ENCODE measurements at places on chromosomes 11 and 22.

DNA sequence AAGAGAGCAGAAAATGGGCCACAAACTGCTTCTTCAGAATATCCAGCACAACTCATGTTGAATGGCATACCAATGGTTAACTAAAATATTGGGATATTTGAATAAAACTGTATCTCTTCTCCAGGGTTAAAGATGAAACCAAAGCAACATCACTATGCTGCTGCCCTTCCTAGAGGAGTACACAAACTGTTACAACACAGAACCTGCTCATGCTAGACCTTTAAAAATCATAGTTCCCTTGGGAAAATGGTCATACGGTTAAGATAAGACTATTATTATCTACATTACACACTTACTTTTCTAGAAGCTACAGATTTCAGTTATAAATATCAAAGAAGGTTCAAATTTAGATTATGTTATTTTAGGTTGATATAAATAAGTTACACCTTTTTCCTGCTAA is 78.6 kb upstream of the TP53AIP1 start:
- DNase-seq, result no peak

DNA sequence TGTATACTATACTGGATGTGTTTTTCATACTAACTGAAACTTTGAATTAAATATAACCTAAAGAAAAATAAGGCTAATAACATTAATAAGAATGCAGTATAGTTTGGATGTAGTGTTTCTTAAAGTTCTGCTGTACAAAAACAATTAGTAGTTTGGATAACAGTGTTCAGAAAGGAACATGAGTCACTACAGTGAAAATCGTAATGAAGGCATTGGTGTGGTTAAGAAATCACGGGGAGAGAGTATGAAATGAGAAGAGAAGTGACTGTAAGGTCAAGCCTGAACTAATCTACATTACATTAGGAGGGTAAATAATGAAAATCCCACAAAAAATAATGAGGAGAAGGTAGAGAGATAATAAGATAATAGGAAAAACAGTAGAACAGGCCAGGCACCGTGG is 726.6 kb upstream of the ARHGAP42 start:
- no peak for DNase-seq

GRCh38 chr11:103947546-103947919 is 88.9 kb upstream of the DDI1 start:
- no peak for DNase-seq

DNA sequence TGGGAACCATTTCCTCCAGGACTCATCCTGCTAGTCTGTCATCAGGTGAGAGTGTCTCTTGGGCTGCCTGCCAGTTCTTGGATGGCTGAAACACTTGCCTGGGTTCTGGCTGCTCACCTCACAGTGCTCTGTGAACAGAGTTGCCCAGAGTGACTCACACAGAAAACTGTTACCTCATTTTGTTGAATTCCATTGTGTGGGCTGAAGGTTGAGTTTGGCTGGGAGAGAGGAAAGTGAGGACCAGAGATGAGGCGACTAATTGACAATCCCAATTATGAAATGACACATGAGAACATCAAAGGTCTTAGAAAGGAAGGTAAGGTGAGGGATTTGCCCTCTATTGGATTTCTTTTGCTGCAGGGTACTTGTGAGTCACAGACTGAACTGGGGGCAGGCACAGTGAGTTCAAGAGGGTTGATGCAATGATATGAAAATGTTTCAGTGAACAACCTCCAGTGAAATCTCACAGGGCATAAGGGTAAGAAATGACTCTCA is 20.2 kb upstream of the CALCB start:
- DNase-seq, result no peak

DNA sequence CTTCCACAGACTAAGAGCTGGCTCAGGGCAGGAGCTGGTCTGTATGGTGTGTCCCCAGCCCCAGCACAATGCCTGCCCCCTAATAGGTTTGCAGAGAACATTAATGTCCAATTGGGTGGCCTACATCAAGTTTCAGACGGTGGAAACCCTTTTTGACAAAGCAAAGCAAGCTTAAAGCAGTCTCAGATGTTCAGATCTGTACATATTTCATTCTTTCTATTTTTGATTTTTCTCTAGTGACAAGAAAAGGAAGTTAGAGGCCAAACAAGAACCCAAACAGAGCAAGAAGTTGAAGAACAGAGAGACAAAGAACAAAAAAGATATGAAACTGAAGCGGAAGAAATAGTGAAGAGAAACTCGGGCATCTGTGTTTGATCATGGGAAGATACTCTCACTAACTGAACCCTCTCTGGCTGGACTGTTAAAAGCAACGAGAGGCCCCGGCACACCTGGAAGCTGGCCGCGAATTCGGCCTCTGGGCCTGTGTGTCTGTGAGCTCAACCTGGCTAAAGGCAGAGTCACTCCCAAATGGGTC is 40.5 kb downstream of the NAT10 start:
- DNase-seq, result no peak

- DNase-seq, result no peak
These were observed 1.6 kb downstream of the CBX7 start for GRCh38 chr22:39150848-39151215.

GRCh38 chr22:19916006-19916405 is 25.6 kb upstream of the COMT start:
- DNase-seq, result no peak

DNA sequence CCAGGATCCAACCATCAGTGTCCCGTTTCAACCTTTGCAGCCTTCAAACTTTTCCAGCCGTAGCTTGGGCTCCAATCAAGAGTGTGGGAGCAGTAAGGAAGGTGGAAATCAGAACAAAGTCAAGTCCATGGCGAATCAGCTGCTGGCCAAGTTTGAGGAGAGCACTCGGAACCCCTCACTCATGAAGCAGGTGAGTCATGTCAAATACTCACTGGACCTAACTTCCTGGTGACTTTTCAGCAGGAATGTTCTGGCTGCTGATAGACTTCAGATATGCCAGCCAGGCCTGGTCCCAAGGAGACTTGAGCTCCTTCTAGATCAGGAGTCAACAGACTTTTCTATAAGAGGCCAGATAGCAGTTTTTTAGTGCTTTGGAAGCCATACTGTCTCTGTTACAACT is 129.0 kb downstream of the MICAL2 start:
- no peak for DNase-seq

DNA sequence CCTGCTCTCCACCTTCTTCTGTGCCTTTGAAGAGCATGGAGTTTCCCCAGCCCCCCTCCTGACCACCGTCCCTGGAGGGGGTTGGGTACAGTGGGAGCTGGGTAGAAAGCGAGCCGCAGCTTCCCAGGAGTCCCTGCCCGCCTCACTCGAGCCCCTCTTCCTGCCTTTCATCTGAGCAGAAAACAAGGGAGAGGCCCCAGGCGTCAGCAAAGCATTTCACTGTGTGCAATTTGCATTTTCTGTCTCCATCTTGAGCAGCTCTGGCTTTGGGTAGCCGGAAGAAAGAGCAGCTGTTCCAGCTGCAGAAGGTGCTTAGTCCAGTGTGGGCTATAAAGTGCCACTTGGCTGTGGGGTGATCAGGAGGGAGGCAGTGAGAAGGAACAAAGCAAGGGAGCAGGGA is 229.7 kb downstream of the CEP164 start:
- no peak for DNase-seq

GRCh38 chr11:107659310-107659709 is 52.5 kb downstream of the SLN start:
- DNase-seq, result no peak

DNA sequence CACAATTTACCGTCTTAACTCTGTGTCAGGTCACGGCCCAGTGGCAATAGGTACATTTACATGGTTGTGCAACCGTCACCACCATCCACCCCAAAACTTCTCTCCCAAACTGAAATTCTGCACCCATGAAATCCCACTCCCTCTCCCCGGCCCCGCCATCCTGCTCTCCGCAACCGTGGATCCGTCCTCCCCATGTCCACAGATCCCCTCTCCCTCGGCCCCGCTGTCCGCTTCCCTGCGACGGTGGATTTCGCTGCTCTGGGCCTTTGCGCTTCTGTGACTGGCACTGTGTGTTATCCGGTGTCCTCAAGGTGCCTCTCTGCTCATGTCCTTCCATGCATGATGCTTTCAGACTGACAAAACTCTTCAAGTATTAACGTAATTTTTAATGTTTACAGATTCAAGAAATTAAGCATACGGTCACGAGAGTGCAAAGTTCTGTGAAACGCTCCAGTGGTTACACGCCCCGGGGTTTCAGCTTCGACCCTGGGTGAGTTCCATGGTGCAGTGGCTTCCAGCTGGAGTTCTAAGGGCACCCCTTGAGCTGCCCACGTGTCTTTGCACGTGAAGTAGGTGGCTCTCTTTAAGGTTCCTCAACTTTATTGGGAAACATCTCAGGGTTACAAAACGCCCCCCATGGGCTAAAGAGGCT is 76.4 kb downstream of the KCNQ1 start:
- peak; percentile 40 for DNase-seq

DNA sequence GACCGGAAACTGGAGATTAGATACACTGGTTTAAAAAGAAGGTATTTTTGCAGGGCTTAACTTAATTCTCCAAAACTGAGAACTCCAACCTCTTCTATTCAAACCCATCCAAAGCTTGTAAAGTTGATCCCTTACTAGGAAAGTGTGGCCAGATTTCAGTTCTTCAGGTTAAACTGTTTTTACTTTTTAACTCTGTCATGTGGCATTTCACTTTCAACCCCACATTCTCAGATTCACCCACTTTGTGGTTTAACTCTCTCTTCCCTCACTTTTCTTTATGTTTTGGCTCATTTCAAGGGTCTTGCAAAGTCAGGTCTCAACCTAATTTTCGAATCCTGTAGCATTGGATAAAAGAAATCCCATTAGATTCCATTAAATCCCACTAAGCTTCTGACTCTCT is 75.4 kb downstream of the MPPED2 start:
- DNase-seq, result no peak

DNA sequence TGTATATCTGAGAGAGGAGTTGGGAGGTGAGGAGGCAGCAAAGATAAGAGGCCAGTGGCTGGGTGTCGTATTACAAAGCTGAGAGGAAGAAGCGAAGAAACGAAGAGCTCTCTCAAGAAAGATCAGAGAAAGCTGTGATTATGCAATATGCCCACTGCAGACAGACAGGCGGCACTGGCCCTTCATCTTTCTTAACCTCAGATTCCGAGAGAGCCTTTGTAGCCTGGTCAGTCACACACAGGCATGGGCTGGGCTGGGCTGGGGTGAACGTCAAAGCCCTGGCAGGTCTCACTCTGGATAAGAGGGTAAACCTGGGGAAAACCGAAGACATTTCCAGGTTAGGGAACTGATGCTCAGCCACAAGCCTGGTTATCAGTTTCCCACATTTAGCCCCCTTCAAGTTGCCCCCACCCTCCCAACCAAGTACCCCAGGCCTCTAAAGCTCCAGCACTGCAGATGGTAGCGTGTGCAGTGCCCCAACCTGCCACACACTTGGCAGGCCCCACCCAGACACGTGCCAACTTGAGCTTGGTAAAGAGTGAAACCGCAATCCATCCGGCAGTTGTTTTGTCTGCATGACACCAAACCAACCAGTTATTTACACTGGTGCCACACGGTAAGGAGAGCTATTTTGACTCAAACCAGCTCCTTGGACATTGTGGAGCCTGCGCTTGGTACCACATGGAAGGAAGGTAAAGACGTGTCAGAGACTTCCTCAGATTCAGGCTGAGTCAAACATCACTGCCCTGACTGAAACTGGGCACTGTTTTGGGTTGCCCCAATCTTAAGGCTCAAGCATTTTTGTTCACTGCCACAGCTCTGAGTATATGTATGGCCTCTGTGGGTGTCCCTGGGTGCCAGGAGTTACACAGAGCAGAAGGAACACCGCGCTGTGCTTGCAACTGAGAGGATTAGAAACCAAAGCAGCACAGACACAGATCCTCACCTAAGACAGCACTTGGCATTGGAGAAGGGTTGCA is 135.9 kb downstream of the FDX1 start:
- DNase-seq, result no peak

DNA sequence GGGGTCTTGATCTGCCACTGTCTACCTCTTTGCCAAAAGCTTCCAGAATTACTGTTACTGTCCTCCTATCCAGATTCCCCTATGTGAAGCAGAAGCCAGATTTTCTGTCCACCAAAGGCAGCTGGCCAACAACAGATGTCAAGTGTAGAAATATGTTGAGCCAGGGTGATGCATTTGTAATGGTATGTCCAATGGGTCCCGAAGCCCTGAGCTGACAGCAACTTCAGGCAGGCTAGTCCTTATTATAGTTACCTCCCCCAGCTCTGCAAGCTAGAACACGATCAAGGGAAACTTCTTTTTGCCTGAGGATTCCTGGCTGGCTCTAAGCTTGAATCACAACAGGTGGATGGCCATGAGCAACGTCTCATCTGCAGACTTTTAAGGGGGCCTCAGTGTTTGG is 10.2 kb downstream of the PAMR1 start:
- DNase-seq, result no peak

GRCh38 chr22:47055073-47055355 is 292.6 kb downstream of the TBC1D22A start:
- no peak for DNase-seq

- no peak for DNase-seq
These were observed 7.2 kb downstream of the DKK3 start for GRCh38 chr11:12001186-12001585.

DNA sequence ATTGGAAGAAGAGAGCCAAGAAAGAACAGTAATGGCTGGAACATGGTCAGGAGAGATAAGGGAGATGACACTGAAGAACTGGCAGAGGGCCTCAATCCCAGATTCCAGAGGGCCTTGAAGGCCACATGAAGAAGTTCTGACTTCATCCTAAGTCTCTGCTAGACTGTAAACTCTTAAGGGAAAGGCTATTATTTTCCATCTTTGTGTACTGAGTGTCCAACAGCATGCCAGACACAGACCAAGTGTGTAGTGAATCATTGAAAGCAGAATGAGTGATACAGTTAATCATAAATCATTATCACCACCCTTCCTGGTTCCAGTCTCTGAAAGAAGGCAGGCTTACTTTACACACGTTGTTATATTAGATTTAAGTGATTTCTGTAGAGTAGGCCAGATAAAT is 185.3 kb upstream of the C11orf87 start:
- DNase-seq, result no peak

DNA sequence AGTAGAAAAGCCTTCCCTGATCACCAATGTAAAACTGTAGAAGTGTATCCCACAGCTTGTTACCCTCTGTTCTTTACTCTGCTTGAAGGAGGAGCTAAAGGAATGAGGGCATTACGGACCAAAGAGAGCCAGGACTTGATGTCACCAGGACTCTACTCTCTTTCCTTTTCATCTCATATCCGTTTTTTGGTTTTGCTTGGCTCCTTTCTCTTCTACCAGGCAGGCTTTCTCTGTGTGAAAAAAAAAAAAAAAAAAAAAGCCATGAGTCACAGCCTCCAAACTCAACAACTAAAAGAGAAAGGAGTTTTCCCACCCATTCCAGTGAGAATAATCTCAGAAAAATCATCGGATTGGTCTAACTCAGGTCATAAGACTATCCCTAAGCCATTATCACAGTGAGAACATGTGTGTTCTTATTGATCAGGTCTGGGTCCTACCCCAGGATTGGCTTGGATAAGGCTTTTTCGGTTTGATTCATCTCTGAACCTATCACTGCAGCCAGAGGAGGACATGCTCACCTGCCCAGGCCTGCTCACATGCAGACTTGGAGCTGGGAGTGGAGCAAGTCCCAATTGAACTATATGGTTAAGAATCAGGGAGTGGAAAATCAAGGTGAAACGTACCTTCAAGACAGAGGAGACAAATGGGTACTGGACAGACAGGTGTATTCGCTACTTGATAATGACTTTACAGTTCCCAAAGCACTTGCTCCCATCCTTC is 19.4 kb upstream of the LRRC55 start:
- DNase-seq, result no peak

GRCh38 chr11:105740164-105740903 is 130.5 kb downstream of the GRIA4 start:
- DNase-seq, result no peak

All from left forelimb (tissue), 1 donor.